NCI-H524 treated with DMSO at 0.1 percent for 48 hours (cell line): ENCODE measurements at places on chromosomes 4 and X.

DNA sequence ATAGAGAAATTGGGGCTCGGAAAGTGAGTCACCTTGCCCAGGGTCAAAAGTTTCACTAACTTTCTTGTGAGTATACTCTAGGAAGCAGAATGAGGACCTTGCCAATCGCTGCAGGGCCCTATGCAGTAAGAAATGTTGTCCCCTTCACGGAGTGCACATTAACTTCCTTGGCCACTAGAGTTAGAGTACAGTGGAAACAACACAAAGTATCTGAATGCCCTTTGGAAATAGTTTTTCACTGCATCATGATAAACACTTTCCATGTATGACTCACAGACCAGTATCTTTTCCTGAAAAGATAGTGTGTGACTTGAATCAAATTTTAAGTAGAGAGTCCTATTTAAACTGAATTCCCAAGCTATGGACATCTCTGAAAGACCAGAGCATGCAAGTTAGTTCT, 45.5 kb upstream of the STK26 start:
- no peak for DNase-seq

GRCh38 chr4:139083607-139083955, 68.0 kb downstream of the NOCT start:
- no peak for DNase-seq

DNA sequence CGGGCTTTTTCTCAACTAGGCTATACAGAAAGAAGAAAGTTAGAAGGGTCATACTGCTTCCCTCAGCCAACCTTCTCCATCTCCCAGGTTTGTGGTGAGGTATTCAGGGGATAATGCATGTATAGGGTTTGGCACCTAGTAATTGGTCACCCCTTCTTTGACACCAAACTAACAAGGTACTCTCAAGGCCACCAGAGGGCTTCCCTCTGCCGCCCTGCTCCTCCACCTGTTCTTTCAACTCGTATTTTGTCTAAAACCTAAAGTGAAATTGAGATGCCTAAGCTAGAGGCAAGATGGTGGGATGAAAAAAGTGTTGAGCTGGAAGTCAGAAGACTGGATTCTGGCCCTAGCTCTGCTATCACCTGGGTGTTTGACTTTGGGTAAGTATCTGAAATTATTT, 22.0 kb downstream of the CT47C1 start:
- no peak for DNase-seq

GRCh38 chr4:79682161-79682560, 274.1 kb upstream of the GK2 start:
- DNase-seq, result no peak

DNA sequence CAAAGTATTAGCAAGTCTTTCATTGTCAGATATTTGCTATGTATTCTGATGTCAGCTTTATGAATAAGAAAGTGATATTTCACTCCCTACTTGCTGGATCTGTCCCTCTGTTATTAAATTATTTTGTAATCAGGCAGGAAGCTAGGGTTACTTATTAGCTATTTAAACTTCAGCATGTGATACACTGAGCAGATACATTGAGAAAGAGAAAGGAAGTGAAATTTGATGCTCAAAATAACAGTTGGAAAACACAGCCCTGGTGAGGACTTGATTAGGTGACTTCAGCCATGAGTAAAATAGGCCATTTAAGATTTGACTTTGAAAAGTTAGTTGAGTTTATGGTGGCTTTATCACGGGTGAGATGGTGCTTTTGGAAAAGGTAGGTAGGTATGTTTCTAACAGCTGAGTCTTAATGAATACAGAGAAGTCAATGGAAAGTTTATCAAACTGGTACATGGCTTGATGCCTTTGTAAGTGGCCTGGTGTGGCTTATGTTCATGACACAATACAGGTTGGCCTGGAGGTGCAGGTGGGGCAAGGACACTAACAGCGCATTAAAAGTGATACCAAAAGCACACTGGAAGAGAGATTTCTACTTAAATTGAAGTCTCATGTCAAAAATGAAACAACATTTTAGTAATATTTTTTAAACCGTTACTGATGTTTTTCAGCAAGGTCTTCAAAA, 321.2 kb upstream of the SPOCK3 start:
- no peak for DNase-seq

- peak; percentile 28 for DNase-seq
These were observed 43.4 kb downstream of the IDS start for GRCh38 chrX:149461746-149462145.

DNA sequence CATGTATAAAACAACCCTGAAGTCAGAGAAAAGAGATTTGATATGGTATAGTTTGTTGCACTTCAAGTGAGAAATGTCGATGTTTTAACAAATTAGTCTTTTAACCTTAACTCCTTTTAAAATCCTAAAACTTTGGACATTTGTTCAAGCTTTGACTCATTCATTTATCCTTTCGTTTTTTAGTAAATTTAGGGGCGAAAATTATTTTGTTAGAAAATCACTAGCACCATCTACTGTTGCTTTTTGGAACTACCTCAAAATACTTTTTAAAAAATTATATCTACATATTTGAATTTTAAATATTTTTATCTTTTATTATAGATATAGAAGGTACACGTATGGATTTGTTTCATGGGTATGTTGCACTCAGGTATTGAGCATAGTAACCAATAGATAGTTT, 165.1 kb upstream of the POF1B start:
- DNase-seq, result no peak
